Sigmoid colon (tissue), 7 donors: ENCODE measurements at places on chromosomes 6 and 20. TPM values are rescaled to one million over a fixed set of nuclear protein-coding genes. Genes with fewer than 3 reads are reported as not detected.
A peak's percentile ranks its signal among the peaks of the same experiment; 100 is the strongest.

Gene RIN2
- total RNA-seq = 58.3 TPM

Gene ZSCAN31
- 26.2 TPM for total RNA-seq

Gene ANGPT4
- total RNA-seq = under 0.01 TPM

GRCh38 chr6:134819236-134819635 is 130.7 kb downstream of the ALDH8A1 start:
- no peak overlapping the region for H3K27ac ChIP-seq
- no peak overlapping the region for H3K4me3 ChIP-seq
- DNase-seq = no peak
- H3K4me1 ChIP-seq = peaks cover 8% of the 10 kb centered on the region
- H3K36me3 ChIP-seq = no peaks in the 10 kb centered on the region

DNA sequence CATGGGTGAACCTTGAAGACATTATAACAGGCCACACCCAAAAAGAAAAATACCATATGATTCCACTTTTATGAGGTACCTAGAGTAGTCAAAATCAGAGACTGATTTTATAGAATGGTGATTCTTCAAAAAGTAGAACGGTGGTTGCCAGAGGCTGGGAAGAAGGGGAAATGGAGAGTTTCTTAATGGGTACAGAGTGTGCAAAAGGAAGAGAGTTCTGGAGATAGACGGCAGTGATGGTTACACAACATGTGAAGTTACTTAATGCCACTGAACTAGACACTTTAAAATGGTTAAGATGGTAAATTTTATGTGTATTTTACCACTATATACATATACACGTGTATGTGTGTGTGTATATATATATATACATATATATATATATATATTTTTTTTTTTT is 80.8 kb downstream of the PRND start:
- H3K4me1 ChIP-seq = no peaks in the 10 kb centered on the region
- DNase-seq = no peak
- peaks cover 31% of the 10 kb centered on the region for H3K36me3 ChIP-seq

GRCh38 chr6:10520468-10520867 is 683 bp upstream of the GCNT2 start:
- no peaks in the 10 kb centered on the region for H3K27me3 ChIP-seq
- H3K27ac ChIP-seq = peak overlapping the region; percentile 69
- DNase-seq = no peak
- peak overlapping the region; percentile 27 for H3K4me3 ChIP-seq
- no peaks in the 10 kb centered on the region for H3K36me3 ChIP-seq

Gene DNAH8
- not detected for total RNA-seq

DNA sequence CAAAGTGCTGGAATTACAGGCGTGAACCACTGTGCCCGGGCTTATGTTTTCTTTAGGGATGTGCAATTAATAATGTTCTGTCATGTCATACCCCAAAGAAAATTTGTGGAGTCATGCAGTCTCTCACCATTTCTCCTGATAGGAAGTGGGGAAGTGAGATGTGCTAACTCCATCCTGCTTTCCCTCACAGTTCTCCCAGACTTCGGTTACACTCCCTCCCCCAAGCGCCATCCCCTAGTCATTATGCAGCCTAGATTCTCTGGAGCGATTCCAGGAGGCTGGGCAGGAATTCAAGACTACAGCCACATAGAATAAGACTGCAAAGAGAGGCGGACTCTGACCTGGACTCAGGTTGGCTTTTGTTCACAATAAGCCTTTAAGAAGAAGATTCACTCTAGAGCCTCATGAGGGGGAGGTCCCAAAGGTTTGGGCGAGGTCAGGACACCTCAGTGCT is 271.4 kb downstream of the ALDH8A1 start:
- no peaks in the 10 kb centered on the region for H3K27me3 ChIP-seq
- no peaks in the 10 kb centered on the region for H3K4me1 ChIP-seq
- no peak overlapping the region for H3K27ac ChIP-seq
- H3K36me3 ChIP-seq = no peaks in the 10 kb centered on the region
- no peak for DNase-seq
- H3K4me3 ChIP-seq = no peak overlapping the region

DNA sequence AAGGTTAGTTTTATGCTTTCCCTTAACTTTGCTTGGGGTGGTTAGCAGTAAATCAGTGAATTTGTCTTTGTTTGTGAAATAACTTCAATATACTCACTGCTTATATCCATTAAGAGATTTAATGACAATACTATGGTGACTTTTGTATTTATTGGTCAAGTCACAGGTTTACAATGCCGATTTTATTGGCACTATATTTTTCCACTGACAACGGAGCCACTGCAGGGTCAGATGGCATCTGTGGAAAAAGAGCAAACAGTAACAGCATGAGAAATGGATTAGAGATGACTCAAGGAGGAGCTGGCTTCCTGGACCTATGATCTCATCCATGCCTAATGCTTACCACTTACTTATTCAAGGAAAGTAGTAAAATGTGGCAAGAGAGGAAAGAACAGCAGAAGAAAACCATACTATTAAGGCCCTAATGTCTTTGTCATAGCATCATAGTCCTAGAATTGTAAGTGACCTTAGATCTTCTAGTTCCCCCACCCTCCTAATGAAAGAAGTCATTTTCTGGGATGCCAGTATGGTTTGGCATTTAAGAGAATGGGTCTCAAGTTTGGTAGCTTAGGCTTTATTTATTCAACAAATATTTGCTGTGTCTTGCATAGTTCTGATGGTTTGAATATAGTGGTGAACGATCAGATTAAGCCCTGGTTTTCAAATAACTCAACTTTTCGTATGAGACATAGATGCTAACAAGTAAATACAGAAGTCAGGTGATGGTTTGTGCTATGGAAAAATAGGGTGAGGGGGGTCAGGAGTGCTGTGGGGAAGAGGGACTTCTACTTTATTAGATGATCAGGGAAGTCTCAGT is 18.5 kb downstream of the RNF144B start:
- H3K4me1 ChIP-seq = peaks cover 22% of the 10 kb centered on the region
- H3K4me3 ChIP-seq = no peak overlapping the region
- H3K27me3 ChIP-seq = no peaks in the 10 kb centered on the region

Gene CEP43
- 12.8 TPM for total RNA-seq

Gene TMC2
- not detected for total RNA-seq

Gene SMOC2
- 36.4 TPM for total RNA-seq

Gene COL11A2
- total RNA-seq = 0.41 TPM

DNA sequence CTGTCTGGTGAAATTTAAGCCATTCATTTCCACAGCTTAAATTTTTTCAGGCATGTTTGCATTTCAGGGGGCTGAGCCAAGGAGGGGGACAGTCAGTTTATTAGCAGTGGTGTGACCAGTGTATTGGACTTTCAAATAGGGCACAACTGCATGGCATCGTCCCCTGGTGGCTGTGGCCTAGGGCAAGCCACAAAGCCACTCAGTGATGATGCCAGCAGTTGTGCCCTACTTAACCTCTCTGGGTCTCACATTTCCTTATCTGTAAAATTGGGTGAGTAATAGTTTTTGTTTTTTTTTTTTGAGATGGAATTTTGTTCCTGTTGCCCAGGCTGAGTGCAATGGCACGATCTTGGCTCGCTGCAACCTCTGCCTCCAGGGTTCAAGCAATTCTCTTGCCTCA is 48.0 kb downstream of the CDC5L start:
- no peak overlapping the region for H3K4me3 ChIP-seq
- no peak overlapping the region for H3K27ac ChIP-seq
- H3K4me1 ChIP-seq = peaks cover 37% of the 10 kb centered on the region
- no peaks in the 10 kb centered on the region for H3K36me3 ChIP-seq
- DNase-seq = no peak

- no peak overlapping the region for H3K4me3 ChIP-seq
- no peaks in the 10 kb centered on the region for H3K4me1 ChIP-seq
- H3K27ac ChIP-seq = no peak overlapping the region
- no peaks in the 10 kb centered on the region for H3K27me3 ChIP-seq
These were observed 186.2 kb upstream of the SYNDIG1 start for GRCh38 chr20:24283186-24283585.

Gene POM121L2
- not detected for total RNA-seq

- H3K4me3 ChIP-seq = no peak overlapping the region
- H3K27me3 ChIP-seq = no peaks in the 10 kb centered on the region
- H3K36me3 ChIP-seq = no peaks in the 10 kb centered on the region
- no peak for DNase-seq
These were observed 437.6 kb downstream of the MAFB start for GRCh38 chr20:40251284-40251932.

- no peaks in the 10 kb centered on the region for H3K4me1 ChIP-seq
- no peak overlapping the region for H3K27ac ChIP-seq
- no peak overlapping the region for H3K4me3 ChIP-seq
- DNase-seq = no peak
- no peaks in the 10 kb centered on the region for H3K36me3 ChIP-seq
These were observed 47.9 kb downstream of the BTBD3 start for GRCh38 chr20:11965602-11966001.

Gene XKR7
- under 0.01 TPM for total RNA-seq

Gene HLA-DRB5
- total RNA-seq = 1.1 TPM

Gene SCGN
- total RNA-seq = 13.6 TPM
